ENCODE measurements at places on chromosomes 13 and 19.

- no peak for DNase-seq
Observed at GRCh38 chr13:71213252-71213821, 653.7 kb downstream of the DACH1 start.

DNA sequence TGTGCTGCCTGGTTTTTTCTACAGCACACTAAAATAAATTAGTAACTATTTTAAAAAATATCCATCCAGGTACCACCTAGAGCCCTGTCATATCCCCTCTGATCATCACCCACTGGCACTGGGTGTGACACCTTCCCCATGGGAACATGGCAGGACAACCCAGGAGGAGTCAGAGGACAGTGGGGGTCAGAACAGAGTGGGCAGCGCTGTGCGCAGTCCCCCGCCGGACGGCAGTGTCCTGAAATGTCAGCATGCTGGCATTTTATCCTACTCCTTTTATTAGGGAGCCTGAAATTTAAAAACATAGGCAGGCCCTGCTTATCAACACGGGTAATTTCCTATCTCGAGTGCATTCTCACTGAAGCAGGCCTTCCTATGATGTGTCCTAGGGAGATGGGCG lies 42.1 kb upstream of the GAS6 start:
- DNase-seq = no peak

GRCh38 chr13:40657307-40657706 lies 9.1 kb downstream of the FOXO1 start:
- DNase-seq = no peak

GRCh38 chr13:109874484-109875454 lies 88.4 kb upstream of the IRS2 start:
- DNase-seq = no peak

DNA sequence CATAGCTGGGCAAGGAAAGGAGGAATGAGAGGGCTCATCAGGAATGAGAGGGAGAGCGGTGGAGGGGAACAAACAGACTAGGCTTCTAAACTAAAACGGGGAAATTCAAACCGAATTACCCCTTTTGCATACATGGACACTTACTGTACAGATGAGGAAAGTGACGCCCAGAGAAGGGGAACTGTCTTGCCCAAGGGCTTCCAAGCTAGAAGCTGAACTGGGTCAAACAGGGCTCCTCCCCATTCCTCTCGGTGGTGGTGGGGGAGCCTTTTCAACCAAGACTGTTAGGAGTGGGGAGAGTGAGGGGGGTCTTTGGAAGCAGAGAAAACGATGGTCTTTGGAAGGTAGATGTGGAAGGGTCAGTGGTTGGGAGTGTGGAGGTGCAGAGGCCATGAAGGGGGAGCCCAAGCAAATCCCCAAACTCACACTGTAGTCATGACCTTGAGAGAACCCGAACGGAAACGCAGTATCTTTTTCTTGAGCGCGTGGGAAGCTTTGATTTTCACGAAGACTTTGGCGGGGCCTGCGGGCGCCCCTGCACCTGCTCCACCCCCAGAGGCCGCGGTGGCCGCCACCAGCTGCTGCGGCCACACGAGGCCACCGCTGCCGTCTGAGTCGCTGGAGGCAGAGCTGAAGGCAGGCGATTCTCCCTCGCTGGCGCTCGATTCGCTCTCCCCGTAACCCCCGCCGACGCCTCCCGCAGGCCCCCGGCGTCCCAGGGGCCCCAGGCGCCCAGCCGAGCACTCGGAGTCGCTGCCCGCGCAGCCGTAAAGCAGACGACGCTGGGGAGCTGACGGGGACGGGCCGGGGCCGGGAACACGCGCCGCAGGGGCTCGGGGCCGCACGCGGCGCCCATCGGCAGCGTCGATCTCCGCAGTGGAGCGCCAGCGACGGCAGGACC lies 12.3 kb upstream of the GNG8 start:
- DNase-seq = no peak

GRCh38 chr13:94160875-94161274 lies 318.6 kb downstream of the DCT start:
- no peak for DNase-seq

GRCh38 chr13:31200637-31200971 lies 829 bp downstream of the B3GLCT start:
- DNase-seq = peak; percentile 52

GRCh38 chr19:2055931-2056836 lies 5.1 kb upstream of the MKNK2 start:
- peak; percentile 61 for DNase-seq

DNA sequence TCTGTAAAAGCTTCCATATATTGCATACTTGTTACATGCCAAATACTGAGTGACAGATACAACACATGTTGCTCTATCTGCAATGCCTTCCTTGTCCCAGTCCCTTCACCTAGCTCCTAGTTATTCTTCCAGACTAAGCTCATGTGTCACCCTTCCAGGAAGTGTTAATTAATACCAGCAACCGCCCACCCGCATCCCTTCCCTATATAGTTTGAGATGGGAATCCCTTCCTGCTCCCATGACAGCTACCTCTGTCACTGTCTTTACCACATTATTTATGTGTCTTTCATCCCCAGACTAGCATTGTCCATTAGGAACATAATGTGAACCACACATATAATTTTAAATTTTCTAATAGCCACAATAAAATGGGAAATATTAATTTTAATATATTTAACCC lies 49.5 kb upstream of the FRY start:
- no peak for DNase-seq

- DNase-seq = no peak
Observed at GRCh38 chr19:42555317-42555716, 27.0 kb upstream of the CEACAM1 start.

DNA sequence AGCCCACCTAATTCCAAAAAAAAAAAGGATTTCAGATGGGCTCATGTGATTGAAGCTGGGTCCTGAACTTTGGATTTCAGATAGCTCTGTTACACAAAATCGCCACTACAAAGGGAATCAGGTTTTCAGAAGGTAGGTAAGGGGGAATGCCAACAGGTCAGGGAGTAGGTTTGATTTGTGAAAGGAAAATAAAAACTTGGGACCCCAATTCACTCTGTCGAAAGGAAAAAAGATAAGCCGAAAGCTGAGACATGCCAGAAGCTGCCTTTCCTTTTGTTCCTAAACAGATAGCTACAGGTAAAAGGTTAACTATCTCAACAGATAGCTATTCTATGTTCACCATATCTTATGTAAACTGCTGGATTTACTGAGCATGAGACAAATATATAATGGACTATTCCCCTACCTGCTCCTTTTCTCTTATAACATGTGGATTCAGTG lies 4.0 kb downstream of the KRTDAP start:
- DNase-seq = no peak

DNA sequence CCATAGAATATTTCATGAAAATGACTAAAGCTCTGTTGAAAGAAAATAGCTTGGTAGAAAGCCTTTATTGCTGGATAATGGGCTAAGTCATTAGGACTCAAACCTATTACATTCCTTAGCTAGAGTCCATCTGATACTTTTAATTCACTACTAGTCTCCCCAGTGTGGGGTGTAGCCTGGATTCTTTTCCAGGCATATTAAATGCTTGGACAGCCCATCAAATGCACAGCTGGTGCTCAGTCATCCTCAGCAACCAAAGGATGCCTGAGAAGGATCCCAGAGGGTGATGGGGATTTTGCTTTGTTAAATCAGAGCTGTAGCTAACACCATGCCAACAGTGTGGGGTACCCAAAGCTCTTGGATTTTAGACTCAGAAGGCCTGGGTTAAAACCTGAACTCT lies 153.5 kb downstream of the DLEU7 start:
- no peak for DNase-seq

GRCh38 chr13:79679334-79679733 lies 198.4 kb downstream of the NDFIP2 start:
- DNase-seq = peak; percentile 55

DNA sequence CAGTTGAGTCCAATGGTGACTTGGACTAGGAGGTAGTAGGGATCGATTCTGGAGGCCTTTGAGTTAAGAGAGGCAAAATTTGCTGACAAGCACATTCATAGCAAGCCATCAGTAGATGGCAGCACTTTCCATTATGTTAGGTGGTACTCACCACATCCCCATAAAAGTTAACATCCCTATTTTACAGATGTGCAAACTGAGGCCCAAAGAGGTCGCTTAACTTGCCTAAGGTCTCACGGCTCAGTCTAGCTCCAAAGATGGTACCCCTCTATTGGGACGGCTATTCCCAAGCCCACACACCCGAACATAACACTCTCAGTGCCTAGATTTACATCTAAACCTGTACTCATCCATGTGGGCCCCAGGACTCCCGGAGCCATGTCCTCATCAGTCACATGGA lies 21.5 kb upstream of the FOSB start:
- peak; percentile 46 for DNase-seq

GRCh38 chr19:49342291-49342721 lies 7.1 kb downstream of the CD37 start:
- DNase-seq = no peak

GRCh38 chr13:109817591-109818535 lies 31.5 kb upstream of the IRS2 start:
- no peak for DNase-seq

- no peak for DNase-seq
Observed at GRCh38 chr19:15290166-15290565, 42.2 kb downstream of the BRD4 start.

DNA sequence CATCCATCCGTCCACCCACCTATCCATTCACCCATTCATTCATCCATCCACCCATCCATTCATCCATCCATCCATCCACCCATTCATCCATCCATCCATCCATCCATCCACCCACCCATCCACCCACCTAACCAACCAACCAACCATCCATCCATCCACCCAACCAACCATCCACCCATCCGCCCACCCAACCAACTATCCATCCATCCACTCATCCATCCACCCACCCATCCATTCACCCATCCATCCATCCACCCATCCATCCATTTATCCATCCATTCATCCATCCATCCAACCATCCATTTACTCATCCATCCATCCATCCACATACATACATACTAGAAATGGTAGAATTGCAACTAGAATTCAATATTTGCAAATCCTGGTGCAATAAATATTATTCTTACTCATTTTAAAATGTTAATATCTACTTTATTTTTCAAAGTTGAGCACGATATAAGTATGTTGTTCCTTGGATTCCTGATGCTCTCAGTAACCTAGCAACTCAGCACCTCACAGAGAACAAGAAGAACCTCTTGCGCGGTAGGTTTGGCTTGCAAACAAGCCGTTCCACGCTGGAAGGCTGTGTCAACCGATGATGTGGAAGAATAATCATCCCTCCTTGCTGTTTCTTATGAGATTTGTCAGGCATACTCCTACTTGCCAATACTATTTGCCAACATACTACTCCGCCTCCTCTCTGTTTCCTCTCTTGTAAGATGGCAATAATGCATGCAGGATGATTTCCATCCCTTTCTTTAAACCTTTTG lies 111.7 kb downstream of the GNG7 start:
- DNase-seq = no peak

DNA sequence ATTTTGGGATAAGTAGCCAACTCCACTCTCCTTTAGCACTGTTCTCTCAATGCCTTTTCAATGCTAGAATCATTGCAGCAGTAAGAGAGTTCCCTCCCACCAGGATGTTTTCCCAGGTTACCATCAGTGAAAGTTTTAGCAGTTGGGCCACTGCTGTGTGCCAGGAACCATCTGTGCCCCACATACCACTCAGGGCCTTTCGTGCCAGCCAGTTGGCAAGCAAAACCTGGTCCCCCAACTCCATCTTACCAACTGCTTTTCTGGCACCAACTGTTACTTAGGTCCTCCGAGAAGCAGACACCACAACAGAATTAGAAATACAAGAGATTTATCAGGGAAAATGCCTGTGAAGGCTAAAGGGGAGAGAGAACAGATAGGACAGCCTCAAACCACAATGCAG lies 533.4 kb upstream of the NBEA start:
- no peak for DNase-seq

DNA sequence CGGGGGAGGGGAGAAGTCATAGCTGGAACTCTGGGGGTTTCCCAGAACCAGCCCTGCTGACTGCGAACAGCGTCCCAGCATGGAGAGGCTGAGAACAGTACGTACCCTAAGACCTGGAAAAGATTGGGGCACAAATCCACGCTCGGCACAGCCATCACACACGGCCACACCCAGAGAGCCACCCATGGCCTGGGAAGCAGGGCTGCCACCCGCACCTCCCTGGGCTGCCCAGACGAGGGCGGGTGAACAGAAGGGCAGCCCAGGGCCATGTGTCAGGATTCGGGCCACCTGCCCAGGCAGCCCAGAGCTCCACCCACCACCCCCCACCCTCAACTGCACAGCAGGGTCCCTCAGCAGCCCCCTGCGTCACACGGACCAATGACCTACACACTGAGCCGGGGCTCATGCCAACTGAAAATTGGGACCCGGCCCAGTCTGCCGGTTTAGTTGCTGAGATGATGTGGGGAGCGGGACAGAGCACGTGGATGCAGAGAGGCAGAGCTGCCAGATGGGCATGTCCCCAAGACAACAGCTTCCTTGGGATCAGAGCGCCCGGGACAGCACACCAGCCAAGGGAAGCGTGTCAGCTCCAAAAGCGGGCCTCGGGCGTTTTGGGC lies 8.5 kb downstream of the UBXN6 start:
- no peak for DNase-seq

GRCh38 chr19:58117841-58118575 lies 20.0 kb upstream of the ZSCAN18 start:
- no peak for DNase-seq

DNA sequence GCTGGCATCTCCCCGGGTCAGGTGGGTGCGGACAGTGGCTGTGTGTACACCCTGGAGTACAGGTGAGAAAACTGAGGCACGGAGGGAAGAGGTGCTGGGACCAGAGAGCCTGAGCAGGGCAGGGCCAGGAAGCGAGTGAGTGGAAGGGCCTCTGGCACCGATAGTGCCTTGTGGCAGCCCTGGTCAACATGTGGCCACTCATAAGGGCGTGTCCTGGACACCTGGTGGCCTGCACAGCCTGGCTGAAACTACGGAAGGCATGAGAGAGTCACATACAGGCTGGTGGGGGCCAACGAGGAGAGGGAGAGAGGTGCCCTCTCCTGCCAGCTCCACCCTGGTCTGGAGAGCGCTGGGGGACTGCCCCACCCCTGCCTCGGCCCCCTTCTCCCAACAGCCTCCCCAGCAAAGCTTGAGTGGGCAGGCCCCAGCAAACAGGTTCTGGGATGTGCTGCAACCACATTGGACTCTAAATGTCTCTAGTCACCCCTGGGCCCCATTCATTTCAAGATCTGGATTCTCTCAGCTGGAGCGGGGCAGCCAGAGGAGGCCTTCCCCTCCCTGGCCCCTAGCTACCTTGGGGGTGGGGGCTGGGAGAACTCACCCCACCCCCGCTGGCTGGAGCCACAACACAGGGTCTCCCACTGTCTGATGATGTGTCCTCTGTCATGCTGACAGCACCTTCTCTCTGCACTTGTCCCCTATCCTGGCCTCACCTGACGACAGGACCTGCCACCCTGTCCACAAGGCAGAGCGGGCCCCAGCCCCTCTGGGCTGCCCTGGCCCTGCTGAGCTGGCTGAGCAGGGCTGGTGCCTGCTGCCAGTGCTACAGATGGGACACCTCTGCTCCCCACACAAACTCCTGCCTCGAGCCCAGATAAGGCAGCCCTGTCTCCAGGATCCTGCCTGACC lies 5.8 kb downstream of the CBARP start:
- DNase-seq = no peak

Measured in activated naive CD4-positive, alpha-beta T cell treated with anti-CD3 and anti-CD28 coated beads, Interleukin-2, amount 10 ng/mL, durations not matched to agents 7 days and 5 days (primary cell).